ENCODE measurements at places on chromosomes 3 and 15.

- no peak for DNase-seq
These were observed 241.9 kb upstream of the PEX5L start for GRCh38 chr3:180278583-180279188.

DNA sequence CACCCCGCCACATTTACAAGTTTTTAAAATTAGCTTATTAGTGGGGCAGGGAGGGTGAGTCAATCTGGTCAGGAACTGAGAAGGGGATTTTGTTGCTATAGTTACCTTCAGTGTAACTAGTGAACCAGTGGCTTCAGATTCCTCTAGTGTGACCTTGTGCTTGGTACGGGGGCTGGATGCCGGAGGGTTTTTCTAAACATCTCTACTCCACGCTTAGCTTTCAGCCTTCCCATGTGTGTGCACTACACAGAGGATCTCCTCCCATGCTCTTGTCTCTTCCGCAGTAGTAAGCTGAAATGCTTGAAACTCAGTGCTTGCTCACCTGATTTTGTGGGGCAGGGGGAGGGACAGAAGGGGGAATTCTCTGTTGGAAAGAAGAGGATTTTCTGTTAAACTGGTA, 67.9 kb upstream of the AKAP13 start:
- no peak for DNase-seq

DNA sequence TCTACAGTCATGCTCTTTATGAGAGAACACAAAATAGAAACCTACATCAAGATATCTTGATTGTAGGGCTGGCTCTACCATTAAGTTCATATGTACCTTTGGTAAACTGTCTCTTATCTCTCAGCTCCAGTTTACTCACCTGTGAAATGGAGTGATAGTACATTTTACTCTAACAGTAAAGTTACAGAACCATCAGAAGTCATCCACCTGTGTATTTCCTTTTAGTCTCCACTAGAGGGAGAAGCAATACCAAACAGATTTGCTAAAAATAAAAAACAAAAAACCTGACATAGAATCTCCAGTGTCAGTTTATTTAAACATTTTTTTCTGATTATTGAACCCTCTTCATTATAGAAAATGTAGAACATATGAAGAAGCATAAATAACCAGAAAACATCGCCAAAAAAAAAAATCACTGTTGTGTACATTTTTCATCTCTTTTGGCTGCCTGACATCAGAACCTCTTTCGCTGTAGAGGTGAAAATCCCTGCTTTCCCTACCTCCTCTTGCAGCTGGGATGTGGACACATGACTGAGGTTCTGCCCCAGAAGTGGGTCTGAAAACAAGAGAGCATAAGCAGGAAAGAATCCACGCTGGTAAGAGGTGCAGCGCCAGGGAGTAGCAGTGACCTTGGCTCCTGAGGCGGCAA, 48.7 kb upstream of the WDR72 start:
- DNase-seq, result no peak

GRCh38 chr3:73601011-73601410, 23.7 kb downstream of the PDZRN3 start:
- no peak for DNase-seq

GRCh38 chr3:24166515-24166914, 221.4 kb downstream of the NR1D2 start:
- no peak for DNase-seq

- no peak for DNase-seq
These were observed 59.2 kb downstream of the TBL1XR1 start for GRCh38 chr3:177137774-177138705.

- DNase-seq, result no peak
These were observed 8.8 kb downstream of the ADPRH start for GRCh38 chr3:119588112-119588511.

DNA sequence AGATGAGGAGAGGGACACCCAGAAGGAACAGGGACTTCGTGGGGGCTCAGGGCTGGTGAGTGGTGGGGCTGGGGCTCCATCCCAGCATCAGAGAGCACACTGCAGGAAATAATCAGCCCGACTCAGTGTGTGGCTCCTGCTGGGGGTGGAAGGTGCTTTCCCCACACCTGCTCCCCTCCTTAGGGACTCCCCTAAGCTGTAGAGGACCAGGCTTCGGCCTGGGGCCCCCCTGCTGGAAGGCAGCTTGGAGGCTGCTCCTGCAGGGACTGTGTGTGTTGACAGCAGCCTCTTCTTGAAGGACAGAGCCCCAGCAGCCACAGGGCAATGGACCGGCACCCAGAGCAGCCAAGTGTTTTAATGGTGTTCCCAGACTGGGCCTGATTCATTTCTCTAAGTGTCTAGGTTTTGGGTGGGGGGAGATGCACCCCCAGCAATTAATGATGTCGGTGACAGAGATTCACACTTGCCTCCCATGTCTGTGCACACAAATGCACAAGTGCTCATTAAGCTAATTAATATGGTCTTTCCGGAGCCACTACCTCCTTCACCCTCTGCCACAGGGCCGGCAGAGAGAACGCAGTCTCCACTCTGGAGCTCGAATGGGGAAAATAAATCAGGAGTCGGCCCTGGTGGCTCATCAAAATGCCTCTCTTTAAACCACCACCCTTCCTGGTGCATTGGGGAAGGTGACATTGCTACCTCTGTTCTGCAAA, 16.9 kb upstream of the FGD5 start:
- DNase-seq, result no peak

DNA sequence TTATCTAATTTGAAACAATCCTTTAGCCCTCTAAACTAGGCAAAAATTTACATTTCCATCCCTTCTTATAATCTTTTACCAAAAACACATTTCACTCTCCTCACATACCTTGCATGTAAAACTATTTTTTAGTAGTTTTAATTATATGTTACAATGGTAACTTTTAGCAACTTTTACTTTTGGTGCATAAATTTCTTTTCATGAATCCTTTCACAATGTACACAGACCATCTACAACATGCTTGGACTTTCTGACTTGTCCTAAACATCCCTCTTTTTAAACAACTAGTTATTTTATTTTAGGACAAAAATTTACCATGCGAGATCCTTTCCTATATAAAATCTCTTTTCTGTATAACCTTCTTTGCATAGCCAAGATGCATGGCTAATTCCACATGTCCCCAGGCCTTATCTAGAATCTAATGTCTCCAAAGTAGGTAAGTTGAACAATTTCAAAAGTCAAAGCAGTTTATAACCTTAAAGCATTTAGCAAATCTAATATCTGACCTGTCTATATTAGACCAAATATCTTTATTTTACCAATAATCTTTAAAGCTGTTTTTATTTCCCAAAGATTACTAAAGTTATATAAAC, 14.4 kb upstream of the ALDH1L1 start:
- DNase-seq, result no peak

DNA sequence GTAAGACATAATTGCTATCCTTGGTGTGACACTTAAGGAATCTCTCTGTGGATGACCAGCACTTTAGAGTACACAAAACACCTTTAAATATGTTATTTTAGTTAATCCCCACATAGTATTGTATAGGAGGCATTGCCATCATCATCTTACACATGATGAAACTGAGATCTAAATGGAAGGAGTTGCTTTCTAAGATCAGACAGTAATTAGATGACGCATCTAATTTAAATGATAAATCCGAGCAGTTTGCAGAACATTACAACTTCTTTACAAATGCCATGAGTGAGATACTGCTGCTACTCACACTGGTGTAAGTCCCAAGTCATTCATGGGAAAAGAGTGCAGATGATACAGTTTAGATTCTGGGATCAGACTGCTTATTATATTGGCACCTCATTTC, 431.9 kb downstream of the MFSD1 start:
- no peak for DNase-seq

- DNase-seq, result no peak
These were observed 61.6 kb downstream of the SHQ1 start for GRCh38 chr3:72786668-72787067.
